ENCODE measurements at places on chromosomes 7 and 10.
A peak's percentile ranks its signal among the peaks of the same experiment; 100 is the strongest.

- no peak for DNase-seq
Observed at GRCh38 chr7:7209412-7210050, 27.2 kb downstream of the C1GALT1 start.

GRCh38 chr7:44240376-44240775 is 39.6 kb downstream of the YKT6 start:
- DNase-seq, result no peak

- DNase-seq, result peak; percentile 44
Observed at GRCh38 chr7:104328970-104329825, 795 bp downstream of the LHFPL3 start.

DNA sequence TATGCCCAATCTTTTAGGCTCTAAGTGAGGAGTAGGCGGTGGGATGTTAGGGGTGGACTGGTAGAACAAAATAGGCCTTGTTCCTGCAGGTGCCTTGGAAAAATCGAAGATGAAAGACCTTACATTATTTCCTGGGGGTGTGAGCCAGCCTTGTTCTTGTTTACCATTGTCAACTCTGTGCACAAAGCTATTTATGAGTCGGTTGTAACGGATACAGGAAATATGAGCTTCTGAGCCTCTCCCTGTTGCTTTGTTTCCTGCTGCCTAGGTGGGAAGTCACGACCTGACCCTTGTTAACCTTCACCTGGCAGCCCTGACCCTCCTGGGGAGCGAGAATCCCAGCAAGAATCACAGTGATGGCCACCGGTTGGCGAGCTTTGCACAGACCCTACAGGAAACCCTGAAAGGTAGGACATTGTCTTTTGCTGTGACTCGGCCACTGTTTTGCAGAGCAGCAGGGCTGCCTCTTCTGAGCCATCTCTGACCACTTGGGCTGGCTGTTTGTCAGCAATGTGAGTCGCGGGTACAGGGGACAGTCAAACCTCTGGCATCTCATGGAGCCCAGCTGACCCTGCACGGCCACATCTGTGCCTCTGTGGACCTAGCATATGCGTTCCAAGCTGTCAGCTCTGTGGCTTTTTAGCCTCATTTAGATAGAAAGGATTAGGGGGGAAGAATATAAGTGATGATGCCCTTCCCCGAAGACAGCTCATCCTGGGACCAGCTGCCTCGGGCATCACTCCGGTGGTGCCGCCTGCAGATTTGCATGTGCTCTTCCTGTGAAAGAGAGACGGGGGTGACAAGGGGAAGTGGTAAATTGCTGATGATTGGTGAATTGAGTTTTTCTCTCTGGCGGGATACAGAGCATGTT is 102.1 kb upstream of the ANLN start:
- DNase-seq, result no peak

DNA sequence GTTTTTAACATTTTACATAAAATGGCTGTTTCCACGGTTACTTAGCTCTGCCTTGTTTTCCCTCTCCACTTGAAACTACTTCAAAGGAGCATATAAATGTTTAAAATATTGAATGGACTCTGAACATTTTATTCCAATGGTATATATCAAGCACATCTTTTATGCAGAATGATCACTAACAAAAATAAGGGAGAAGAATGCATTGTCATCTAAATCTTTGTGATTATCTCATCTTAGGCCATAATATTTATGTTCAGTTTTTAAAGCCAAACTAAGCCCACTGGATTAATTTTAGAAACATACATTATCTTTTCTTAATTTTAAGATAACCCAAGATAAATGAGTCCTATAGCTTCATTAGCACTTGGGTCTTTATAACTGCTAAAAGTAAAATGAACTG is 13.4 kb upstream of the EBLN1 start:
- DNase-seq, result no peak

All from urothelium cell line (cell line).